ENCODE measurements at places on chromosomes 3 and 15.

DNA sequence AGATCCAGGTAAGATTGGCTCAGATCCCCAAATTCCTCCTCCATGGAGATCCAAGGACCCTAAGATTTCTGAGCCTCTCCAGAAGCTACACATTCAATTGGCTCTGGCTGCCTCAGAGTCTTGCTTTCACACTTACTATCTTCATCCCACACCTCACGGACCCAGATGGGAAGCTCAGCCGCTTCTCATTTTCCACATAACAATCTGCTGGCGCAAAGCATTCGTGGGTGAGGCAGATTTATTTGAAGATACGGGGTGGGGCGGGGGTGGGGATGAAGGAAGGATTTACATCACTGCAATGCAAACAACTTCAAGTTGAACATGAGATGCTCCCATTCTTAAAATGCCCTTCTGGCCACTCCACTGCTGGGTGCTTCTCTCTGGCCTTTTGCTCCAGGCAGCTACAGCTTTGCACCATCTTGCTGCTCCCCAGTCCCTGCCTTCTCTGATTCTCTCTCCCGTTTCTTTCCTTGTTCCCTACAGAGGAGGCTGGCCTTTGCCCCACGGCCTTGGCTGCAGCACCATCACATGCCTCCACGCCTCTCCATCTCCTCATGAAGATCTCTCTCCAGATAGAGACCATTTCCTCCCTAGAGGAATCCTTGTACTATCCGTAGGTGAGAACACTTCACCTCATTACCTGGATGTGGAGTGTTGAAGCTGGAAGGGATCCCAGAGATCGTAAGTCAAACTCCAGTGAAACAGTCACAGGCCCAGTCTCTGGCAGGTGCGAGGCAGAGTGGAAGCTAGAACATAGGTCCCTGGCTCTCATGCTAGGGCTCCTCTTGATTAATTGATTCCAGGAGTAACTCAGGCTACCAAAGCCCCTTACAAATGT is 175.9 kb downstream of the RPLP1 start:
- no peak for DNase-seq

GRCh38 chr3:112413722-112414121 is 80.8 kb downstream of the CD200 start:
- DNase-seq: no peak

- DNase-seq: no peak
These were observed 57.2 kb upstream of the UTS2B start for GRCh38 chr3:191387441-191388077.

DNA sequence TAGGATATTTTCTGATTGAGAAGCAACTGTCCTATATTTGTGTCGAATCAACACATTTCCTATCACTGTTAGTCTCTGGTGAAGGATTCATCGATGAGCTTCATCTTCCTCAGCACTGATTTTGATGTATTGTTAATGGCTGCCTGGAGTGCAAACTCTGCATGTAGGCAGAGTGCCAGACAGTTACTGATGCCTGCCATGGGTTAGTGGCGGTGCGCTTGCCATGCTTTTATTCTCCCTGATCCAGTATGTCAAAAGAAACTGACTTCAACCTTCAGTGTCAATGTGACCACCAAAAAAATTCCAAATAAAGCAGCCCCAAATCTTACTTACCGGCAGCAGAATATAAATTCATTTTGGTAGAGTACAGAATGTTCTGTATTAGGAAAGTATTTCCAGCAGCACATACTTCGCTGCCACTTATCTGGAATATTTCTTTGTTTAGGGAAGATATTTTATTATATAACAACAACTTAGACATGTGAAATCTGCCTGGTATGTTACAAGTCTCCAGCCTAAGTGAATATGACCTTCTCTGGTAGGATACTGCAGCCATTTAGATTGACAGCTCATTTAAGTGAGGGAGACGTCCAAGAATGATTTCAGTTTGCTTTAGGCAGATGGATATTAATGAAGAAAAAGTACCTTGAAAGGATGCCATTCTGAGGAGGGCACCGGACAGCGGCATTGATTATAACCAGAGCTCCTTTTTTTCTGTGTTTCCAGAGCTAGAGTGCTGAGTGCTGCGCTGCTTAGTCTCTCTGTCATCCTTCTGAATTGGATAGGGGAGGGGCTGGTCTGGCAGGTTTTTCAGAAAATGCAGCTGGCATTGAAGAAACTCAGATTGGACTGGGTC is 59.9 kb downstream of the ARHGEF26 start:
- DNase-seq: no peak

DNA sequence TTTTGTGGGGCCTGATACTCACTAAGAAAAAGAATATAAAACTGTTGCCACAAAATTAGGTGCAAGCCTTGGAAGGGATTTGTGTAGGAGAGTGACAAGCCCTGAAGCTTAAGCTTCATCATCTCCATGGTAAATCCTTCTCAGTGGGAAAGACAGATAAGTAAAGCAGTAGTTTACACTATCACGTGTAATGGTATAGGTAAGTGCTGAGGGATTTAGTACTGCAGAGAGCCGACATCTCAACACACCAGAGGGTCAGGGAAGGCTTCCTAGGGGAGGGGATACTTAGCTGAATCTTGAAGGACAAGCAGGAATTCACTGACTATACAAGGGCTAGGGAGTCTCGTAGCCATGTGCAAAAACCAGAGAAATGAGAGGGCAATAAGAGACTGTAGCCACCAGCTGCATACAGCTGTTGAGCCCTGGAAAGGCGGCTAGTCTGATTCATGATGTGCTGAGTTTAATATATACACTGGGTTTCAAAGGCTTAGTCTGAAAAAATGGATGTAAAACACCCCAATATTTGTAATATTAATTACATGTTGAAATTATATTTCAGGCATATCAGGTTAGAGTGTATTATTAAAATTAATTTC is 11.1 kb downstream of the SLC24A1 start:
- no peak for DNase-seq

DNA sequence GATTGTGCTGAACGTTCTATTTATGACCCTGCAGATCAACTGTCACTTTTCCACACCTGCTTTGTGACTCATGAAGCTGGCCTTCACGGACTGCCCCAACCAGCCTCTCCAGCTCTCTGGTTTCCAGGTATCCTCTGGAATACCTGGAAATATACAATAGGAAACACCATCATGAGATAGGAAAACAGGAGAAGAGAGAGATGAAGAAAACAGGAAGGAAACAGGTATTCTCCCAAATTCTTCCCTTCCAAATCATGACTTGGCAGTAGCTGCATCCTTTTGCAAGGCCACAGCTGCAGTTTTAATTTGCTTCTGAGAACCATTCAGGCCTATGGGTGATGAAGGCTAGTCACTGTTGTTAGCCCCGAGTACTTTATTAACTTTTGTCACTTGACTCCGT is 909.1 kb downstream of the EPHA3 start:
- DNase-seq: no peak

DNA sequence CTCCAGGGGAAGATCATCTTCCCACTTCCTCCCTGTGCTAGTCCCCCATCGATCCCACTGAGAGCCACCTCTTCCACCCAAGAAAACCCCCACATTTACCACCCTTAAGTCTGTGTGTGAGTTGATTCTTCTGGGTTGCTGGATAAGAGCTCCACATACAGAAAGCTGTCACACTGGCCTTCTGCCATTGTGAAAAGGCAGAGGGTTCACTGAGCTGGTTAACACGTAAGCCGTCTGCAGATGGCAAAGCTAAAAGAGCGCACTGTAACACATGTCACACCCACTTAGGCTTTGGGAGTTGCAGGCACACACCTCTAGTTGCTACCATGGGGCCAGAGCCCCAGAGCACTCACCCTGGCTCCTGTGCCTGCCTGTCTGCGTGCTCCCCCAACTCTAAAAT is 309.8 kb upstream of the LRRC3B start:
- no peak for DNase-seq

GRCh38 chr15:101175401-101175800 is 76.4 kb downstream of the CHSY1 start:
- no peak for DNase-seq

All from activated B cell treated with CpG ODN at 0.5 μM for 24 hours (primary cell).